ENCODE measurements at places on chromosomes 6 and 20.

GRCh38 chr6:15370733-15371671 is 125.1 kb downstream of the JARID2 start:
- no peak for DNase-seq

- peak; percentile 59 for DNase-seq
These were observed 659 bp downstream of the CEP85L start for GRCh38 chr6:118650582-118651281.

DNA sequence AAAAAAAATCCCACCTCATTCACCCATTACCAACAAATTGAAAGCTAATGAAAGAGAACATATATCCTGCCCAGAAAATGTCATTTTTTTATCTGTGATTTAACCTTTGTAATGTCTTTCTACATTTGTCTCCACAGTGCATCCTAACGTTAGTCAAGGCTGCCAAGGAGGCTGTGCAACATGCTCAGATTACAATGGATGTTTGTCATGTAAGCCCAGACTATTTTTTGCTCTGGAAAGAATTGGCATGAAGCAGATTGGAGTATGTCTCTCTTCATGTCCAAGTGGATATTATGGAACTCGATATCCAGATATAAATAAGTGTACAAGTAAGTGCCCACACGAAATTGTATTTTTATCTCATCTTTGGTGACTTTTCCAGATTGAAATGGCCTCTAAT is 30.0 kb downstream of the RSPO3 start:
- no peak for DNase-seq

DNA sequence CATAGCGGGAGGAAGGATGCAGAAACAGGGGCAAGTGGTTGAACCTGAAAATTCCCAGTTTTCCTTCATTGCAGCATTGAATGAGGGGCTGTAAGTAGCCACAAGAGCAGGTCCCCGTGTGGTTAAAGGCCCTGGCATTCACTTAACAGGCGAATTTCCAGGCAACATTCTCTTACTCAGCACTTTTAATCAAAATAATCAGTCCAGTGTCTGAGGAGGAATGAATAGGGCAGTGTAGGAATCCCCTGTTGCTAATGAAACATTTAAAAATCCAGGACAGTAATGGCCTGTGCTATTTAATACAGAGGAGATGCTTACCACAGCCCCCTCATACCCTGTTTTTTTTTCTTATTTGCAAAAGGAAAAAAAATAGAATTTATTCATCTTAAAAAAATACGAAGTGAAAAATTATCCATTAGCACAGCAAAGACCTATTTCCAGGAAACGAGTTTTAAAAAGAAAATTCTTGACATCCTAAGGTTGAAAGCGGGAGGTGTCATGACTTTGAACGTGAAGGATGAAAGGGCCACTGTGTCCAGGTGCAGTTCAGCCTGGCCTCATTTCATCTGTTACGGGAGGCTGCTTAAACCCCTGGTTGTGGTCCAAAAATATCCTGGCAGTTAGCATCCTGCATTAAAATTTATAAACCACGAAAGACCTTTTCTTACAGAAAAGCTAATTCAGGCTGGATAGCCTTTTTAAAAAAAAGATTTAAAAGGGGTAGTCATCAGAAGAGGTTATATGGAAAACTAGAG is 20.2 kb downstream of the MYLK4 start:
- DNase-seq: no peak

DNA sequence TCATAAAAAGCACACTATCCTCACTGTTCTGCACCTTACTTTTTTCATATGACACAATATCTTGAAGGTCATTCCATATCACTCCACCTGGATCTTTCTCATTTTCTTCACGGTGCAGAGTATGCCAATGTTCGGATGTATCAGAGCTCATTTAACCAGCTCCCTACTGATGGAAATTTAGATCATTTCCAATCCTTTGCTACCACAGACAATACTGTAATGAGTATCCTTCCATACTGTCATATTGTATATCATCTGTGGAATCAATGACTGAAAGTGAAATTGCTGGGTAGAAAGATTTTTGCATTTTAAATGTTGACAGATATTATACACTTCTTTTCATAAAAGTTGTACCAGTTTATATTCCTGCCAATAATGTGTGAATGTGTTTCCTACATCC is 2.2 kb upstream of the RAB44 start:
- no peak for DNase-seq

- DNase-seq: no peak
These were observed 194.2 kb upstream of the CNR1 start for GRCh38 chr6:88360203-88360797.

- DNase-seq: no peak
These were observed 118.1 kb downstream of the CEBPB start for GRCh38 chr20:50308513-50309279.

DNA sequence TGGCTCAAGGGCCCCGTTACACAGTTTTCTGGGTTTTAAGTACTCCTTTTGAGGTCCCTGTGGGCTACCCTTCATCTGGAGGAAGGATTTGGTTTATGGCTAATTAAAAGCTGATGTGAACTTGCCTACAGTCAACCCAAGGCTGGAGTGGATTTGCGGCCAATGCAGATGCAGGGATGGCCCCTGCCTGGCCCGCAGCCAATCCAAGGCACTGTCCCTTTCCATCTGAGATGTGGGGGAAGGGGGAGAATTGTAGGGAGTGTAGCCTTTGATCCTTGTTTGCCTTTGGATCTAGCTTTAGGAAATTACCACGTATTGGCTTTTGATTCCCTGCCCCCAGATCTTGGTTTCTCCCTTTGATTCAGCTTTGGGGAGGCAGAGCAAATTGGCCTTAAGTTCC is 128.0 kb upstream of the GGTLC1 start:
- DNase-seq: no peak

DNA sequence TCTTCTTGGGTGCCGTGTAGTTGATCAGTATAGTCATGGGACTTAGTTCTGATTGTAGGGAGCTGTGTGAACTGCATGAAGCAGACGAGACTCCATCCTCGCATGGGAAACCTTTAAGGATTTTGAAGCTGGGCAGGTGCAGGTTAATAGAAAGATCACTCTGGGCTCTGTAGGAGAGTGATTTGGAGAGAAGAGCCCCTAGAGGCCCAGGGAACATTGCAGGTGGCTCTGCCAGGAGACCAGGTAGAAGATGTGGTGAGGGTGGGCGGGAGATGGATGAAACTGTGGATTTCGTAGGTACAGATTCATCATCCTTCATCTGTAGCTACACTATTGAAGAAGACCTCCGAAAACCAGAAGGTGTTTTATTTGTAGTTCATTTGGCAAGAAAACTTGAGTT is 53.3 kb downstream of the UTRN start:
- DNase-seq: no peak

GRCh38 chr6:25628471-25629197 is 23.4 kb upstream of the SCGN start:
- no peak for DNase-seq

Data from GM20000 (cell line).